Stimulated activated CD4-positive, alpha-beta T cell treated with anti-CD3 and anti-CD28 coated beads, Interleukin-15, amount 100 ng/mL, for 24 hours (primary cell): ENCODE measurements at places on chromosomes 12 and 14.
A peak's percentile ranks its signal among the peaks of the same experiment; 100 is the strongest.

DNA sequence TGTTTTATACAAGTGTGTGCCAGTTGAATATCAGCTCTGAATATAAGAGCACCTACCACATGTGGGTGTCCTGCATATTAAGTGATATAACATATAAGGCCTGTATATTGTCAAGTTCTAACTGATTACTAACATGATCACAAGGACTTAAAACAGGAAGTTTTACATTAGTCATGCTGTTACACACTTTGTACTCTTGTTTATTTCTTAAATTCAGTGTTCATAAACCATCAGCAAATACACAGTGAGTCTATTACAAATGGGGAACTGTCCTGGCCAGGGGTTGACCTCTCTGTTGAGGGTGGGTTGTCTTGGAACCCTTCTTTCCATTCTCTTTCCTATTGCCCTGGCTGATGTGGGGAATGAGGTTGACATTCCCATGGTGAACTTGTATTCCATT is 19.1 kb downstream of the HELB start:
- no peak for DNase-seq

DNA sequence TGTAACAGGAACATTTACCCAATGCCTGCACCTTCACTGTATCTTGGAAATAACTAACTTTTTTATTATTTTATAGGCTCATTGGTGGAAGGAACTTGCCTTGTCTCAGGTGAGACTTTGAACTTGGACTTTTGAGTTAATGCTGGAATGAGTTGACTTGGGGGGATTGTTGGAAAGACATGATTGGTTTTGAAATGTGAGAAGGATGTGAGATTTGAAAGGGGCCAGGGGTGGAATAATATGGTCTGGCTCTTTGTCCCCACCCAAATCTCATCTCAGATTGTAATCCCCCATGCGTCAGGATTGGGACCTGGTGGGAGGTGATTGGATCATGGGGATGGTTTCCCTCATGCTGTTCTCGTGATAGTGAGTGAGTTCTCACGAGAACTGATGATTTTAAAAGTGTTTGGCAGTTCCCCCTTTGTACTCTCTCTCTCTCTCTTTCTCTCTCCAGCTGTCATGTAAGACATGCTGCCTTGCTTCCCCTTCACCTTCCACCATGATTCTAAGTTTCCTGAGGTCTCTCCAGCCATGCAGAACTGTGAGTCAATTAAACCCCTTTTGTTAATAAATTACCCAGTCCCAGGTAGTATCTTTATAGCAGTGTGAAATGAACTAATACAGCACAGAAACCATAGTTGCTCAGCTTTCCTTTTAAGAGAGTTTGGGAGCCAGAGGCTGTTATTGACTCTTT is 244.1 kb downstream of the BTG1 start:
- DNase-seq, result no peak

DNA sequence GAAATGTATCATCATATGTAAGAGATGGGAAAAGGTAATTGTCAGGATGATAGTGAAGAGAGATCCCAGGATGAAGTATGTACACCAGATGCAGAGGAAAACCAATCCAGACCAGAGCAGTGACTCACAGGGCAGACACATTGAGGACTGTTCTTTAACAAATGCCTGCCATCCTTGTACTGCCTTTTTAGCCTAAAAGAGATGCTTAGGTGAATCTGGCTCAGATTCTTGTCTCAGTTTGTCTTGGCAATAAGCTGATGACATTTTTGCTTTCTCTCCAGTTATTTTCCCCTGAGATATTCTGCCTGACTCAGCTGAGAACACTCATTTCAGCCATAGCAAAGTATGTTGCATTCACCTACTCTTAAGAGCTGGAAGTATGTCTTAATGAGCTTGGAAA is 405.3 kb upstream of the USP15 start:
- DNase-seq, result no peak

DNA sequence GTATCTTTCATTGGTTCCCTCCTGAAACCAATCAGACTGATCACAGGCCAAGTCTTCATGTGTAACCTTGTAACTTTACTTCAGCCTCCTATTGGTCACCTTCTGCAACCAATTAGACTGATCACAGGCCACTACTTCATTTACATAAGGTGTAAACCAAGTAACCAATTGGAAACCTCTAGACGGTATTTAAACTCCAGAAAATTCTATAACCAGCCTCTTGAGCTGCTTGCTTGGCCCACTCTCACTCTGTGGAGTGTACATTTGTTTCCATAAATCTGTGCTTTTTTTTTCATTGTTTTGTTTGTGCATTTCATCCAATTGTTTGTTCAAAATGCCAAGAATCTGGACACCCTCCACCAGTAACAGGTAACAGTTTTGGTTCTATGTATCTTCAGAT is 47.5 kb downstream of the EIF2S3B start:
- DNase-seq, result no peak

- no peak for DNase-seq
Measured at GRCh38 chr12:6582196-6582595, 14.1 kb upstream of the NOP2 start.

DNA sequence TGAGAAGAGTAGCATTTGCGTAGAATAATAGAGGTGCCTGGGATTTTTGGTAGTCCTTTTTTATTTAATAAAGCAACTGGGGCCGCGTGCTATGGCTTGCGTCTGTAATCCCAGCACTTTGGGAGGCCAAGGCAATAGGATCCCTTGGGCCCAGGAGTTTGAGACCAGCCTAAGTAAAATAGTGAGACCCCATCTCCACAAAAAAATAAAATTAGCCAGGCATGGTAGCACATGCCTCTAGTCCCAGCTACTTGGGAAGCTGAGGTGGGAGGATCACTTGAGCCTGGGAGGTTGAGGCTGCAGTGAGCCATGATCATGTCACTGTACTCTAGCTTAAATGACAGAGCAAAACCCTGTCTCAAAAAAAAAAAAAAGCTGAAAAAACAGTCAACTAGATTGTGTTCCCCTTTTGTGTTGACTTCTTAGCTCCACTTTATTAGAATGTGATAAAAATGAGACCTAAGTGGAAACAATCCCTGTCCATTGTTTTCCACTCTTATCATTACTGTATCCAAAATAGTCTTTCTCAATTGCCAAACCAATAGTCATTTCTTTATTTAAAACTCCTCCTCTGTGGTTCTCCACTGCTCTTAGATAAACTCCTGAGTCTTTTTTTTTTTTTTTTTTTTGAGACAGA is 7.4 kb downstream of the PRKCH start:
- no peak for DNase-seq

GRCh38 chr12:6899837-6900519 is 4.6 kb upstream of the LRRC23 start:
- peak; percentile 39 for DNase-seq

- no peak for DNase-seq
Measured at GRCh38 chr12:108686780-108687179, 44.5 kb downstream of the CORO1C start.

GRCh38 chr14:77375973-77376770 is 722 bp downstream of the TMED8 start:
- DNase-seq, result peak; percentile 55
